ENCODE measurements at places on chromosomes 4 and X.
A peak's percentile ranks its signal among the peaks of the same experiment; 100 is the strongest.

DNA sequence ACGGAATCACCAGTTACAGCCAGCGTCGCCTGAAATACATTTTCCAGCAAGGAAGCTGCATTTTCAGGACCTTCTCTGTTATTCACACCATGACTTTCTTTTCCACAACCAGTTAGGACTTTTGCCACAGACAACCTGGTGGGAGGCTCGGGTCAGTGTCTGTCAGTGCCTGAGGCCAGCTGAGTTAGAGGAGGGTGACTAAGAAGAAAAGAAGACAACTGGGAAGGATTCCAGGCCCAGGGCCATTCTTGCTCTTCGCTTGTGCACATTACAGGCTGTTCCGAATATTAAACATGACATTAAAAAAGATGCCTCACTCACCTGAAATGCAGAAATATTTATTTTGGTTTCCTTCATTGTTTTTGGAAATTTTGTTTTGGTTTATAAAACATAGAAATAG, 21.4 kb upstream of the CENPU start:
- H3K27me3 ChIP-seq: peaks cover 16% of the 10 kb centered on the region
- DNase-seq: no peak
- H3K36me3 ChIP-seq: peaks cover 3% of the 10 kb centered on the region
- H3K27ac ChIP-seq: no peak overlapping the region

- no peaks in the 10 kb centered on the region for H3K4me1 ChIP-seq
- H3K27ac ChIP-seq: no peak within 1 kb of the TSS
- H3K4me3 ChIP-seq: peak within 1 kb of the TSS; percentile 86
Observed at GRCh38 chrX:2928583-2929434, at the start of gene ARSD. Gene ARSD, minus strand, starts transcription at chrX:2929339. Its CDS starts 64 bp downstream, at chrX:2929275.

- H3K27me3 ChIP-seq: no peaks in the 10 kb centered on the region
- no peak overlapping the region for H3K27ac ChIP-seq
- H3K4me3 ChIP-seq: no peak overlapping the region
- H3K36me3 ChIP-seq: peaks cover 2% of the 10 kb centered on the region
- no peak for DNase-seq
Observed at GRCh38 chr4:141645611-141646340, 9.4 kb downstream of the IL15 start.

GRCh38 chr4:1039493-1040343, 28.3 kb downstream of the FGFRL1 start:
- peaks cover 2% of the 10 kb centered on the region for H3K27me3 ChIP-seq
- no peak for DNase-seq
- peaks cover 4% of the 10 kb centered on the region for H3K4me1 ChIP-seq

DNA sequence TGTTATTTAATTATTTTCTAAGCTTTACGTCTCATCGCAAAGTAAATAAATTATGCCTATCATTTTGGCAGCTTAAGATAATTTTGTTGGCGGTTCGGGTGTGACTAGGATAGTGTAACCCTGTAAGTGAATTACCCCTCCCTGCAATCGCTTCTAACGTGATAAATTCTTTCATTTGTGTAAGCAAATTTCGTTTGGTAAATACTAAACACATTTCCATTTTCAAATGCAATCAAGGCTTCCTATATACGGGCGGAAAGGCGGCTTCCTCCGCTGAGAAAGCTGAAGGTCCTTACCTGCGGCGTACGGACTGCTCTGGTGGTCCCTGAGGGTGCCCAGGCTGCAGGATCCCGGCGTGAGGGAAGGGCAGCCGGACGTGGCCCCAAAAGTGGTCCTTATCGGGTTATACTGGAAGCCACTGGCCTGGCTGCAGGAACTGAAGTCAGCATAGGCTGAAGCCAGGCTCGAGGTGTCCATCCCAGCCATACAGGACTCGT, 403 bp downstream of the PHOX2B start:
- DNase-seq: no peak
- peaks cover 87% of the 10 kb centered on the region for H3K27me3 ChIP-seq
- no peaks in the 10 kb centered on the region for H3K36me3 ChIP-seq
- no peak overlapping the region for H3K4me3 ChIP-seq
- H3K4me1 ChIP-seq: peaks cover 2% of the 10 kb centered on the region

DNA sequence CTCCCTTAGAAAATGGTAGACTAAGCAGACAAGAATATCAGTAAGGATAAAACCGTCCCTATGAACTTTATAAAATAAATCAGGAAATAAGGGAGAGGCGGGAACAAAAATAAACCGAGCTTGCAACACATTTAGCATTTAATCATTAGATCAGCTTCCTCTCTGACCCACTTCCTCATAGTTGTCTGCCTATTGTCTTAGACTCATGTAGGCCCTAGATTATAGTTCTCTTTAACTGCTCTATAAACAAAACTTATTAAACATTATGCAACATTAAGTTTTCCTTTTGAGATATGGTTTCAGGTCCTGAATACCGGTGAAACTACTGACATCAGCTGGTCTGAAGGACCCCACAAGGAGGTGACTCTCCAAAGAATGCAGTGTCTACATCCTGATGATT, 15.8 kb upstream of the SRD5A3 start:
- H3K36me3 ChIP-seq: no peaks in the 10 kb centered on the region
- H3K4me3 ChIP-seq: no peak overlapping the region
- peaks cover 19% of the 10 kb centered on the region for H3K27me3 ChIP-seq
- no peaks in the 10 kb centered on the region for H3K4me1 ChIP-seq

DNA sequence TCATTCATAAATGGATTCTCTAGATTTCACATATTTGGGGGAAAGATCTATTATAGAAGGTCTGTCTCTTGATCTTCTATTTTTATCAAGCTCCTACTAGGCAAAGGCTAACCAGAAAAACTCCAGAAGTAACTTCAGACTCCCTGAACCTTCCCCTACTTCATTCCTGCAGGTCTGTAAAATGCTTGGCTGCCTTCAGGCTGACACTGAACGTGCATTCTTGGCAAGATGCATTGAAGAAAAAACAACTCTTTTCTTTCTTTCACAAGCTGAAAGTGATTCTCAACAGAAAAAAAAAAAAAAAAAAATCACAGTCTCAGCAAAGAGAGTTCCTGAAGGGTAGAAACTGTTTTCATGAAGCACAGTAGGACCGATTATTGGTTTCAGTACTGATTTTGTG, 12.7 kb downstream of the OPHN1 start:
- DNase-seq: no peak
- H3K27me3 ChIP-seq: peaks cover 5% of the 10 kb centered on the region
- H3K27ac ChIP-seq: no peak overlapping the region
